ENCODE measurements at places on chromosomes 12 and 14.

- DNase-seq: no peak
Observed at GRCh38 chr12:69389831-69390230, 30.3 kb downstream of the YEATS4 start.

DNA sequence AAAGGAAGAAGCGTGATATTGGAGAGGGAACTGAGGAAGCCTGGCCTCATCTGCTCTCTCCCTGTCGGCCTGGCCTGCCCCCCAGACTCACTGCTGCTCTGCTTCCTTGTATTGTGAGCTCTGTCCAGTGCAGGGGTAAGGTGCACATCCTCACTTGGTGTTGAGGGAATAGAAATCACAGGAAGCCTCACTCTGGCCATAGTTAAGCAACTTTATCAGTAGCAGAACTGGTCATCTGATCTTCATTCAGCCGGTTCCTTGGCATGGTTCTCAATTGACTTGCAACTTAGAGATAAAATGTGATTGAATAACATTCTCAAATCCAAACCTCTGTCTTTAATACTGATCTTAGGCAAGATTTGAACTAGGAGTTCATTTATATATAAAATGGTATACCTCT is 11.5 kb upstream of the CCDC175 start:
- no peak for DNase-seq

GRCh38 chr12:40697566-40698259 is 5.5 kb downstream of the CNTN1 start:
- no peak for DNase-seq

DNA sequence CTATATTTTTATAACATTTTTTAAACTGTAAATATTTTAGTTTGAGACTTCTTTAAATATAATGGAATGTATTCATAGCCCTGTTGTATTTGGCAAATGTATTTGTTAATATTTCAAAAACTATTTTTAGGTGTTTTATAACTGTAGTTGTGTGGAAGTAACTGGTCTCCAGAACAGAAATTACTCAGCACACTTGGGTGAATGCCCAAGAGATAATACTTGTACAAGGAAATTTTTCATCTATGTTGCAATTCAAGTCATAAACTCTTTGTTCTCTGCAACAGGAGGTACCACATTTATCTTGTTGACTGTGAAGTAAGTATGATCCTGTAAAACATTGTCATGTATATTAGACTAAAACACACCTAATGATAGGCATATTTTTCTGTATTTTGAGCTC is 72.8 kb downstream of the SLCO1B3 start:
- no peak for DNase-seq

- no peak for DNase-seq
Observed at GRCh38 chr14:61374284-61374683, 52.9 kb downstream of the PRKCH start.

GRCh38 chr12:76529226-76529918 is 30.2 kb downstream of the OSBPL8 start:
- no peak for DNase-seq

- DNase-seq: no peak
Observed at GRCh38 chr12:21330682-21331253, 3.9 kb downstream of the SLCO1A2 start.

DNA sequence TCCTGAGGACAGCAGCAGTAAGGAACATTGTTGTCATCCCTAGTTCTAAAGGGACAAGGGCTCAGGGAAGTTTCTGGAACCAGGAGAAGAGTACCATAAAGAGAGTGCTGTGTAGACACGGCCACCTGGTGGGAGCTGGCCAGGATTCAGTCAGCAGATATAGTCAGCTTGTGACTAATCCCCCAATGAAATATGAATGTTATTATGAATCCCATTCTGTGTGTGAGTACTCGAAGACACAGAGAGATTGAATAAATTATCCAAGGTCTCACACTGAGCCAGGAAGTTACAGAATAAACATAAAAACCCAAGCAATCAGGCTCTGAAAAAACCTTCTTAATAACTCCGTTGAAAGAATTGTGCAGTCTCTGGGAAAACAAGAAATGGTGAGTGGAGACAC is 1359.5 kb downstream of the AACS start:
- no peak for DNase-seq

DNA sequence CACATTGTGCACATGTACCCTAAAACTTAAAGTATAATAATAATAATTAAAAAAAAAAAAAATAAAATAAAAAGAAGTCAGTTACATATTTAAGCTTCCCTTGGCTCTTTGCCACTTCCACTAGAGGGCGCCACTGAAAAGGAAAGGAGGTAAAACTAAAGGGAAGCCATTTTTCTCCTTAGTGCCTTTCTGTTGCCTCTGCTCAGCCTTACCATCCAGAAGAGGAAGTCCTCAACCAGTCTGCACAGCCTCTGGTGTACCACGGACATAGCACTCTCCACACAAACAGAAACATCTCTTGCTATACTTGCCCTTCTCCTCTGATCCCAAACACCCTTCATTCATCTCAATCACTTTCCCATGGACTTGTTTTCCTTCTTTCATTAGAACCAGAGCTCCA is 169.0 kb upstream of the EEA1 start:
- DNase-seq: peak; percentile 82

DNA sequence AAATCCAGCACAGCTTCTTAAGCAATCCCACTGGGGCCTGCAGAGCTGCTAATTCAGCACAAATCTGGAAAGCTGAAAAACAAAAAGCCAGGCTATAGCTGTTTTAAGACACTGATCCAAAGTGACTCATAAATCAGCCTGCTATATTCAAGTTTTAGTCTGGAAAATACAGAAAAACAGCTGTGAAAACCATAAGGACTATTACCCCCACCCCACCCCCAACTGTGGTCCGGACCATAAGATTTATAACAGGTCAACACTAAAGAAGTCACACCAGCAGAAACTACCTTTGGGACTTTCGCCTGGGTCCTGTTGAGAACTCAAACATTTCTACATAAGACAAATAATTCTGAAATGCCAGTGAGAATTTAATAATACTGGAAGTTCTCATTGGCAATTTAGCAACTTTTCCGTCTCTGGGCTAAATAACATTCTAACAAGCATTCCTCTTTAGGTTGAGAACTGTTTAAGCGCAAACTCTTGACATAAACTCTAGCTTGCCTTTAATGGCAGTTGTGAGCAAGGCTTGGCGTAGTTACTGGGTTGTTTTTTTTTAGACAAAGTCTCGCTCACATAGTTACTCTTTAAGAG is 3.3 kb downstream of the LRIG3 start:
- no peak for DNase-seq

DNA sequence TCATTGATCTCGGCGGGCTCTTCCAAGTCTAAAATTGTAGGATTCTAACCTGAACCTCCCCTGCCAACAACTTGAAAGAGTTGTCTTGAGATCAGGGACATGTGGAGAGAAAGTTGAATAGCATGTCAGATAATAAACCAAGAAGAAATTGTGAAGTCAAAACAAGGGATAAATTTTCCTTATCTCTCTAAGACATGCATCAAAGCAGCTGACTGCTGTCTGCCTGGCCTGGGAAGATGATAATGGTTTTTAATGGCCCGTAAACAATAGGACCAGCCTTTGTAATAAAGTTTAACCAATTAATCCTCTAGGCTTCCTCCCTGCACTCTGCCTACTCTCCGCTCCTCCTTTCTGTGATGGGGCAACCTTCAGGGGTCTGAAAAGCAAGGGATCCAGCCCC is 67.9 kb downstream of the DPF3 start:
- DNase-seq: no peak

- no peak for DNase-seq
Observed at GRCh38 chr12:72141381-72141780, 130.8 kb upstream of the TRHDE start.

DNA sequence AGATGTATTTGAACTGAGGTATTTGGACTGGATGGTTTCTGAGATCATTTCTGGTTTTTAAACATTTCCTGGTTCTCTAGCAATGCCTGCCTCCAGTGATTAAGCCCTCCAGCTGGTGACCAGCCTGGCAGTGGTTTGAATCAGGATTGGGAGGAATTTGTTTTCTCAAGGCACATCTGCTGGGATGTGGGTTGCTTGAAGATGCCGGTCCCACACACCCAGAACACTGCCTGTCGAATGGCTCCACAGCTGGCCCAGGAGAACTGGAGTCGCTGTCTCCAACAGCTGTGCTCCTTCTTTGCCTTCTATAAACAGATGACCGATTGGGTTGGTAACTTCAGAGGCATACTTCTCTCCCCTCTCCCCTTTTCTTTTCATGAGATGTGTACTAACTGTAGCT is 258.0 kb upstream of the DDHD1 start:
- no peak for DNase-seq
